ENCODE measurements at places on chromosomes 2 and 18.
A peak's percentile ranks its signal among the peaks of the same experiment; 100 is the strongest.

DNA sequence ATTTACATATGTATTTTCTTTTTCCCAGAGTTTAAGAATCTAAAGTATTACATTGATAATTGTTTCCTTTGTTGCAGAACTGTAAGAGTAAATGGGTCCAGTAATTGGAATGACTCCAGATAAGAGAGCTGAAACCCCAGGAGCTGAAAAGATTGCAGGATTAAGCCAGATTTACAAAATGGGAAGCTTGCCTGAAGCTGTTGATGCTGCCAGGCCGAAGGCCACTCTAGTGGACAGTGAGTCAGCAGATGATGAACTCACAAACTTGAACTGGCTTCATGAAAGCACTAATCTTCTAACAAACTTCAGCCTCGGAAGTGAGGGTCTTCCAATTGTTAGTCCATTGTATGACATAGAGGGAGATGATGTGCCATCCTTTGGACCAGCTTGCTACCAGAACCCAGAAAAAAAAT is 183.8 kb upstream of the STON1 start:
- DNase-seq: no peak

- DNase-seq: no peak
These were observed 48.6 kb downstream of the LINC00305 start for GRCh38 chr18:64100116-64100922.

DNA sequence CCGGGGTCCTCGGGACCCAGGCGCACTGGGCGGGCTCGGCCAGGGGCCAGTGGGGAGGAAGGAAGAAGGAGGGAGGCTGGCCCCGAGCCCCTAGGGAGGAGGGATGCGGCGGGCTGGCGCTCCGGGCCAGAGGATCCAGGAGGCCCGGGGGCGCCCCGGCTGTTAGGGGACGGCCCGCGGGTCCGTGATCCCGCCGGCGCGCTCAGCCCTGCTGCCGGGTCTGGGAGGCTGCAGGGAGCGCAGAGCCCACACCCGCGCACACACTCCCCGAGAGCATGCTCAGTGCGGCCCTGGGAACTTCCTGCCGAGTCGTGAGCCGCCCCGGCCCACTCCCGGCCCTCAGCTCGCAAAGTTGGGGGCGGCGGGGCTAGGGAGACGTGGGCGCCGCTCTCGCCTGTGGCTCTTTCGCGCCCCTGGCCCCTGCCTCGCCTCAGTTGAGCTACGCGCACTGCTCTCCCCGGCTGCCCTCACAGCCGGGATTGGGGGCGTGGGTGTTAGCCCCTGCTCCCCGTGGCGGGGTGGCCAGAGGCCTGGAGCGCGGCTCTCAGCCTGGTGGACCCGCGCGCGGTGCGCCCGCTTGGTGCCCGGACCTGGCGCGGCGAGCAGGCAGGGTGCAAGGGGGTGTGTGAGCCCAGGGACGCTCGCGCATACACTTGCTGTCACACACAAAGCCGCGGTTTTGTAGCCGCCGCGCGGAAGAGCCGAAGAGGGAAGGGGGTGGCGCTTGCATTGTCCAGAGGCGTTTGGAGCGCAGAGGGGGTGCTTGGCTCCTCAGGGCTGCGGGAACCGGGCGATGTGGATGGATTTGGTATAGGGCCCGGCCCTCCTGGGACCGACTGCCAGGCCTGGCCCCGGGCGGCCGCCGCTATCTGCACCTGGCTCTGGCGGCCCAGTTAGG is 132.9 kb upstream of the MGAT5 start:
- DNase-seq: no peak

- no peak for DNase-seq
These were observed 37.9 kb upstream of the GPC1 start for GRCh38 chr2:240397542-240397916.

DNA sequence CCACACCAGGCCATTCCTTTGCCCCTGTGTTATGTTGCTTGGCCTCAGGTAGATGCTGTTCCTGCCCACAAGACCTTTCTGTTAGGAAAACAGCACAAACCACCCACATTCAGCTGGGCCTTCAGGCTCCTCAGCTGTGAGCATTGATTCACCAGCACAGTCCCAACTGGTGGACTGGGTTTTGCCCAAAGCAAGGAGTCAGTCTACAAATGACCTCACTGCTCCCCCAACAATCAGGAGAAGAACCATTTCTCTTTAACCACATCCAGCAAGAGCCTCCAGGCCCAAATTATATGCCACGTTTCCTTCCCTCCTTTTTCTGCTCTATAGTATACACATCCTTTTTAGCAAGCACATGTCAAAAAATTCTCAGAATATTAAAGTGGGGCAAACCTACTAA is 5.2 kb downstream of the TMEM163 start:
- no peak for DNase-seq

- no peak for DNase-seq
These were observed 871.8 kb upstream of the CHAC2 start for GRCh38 chr2:52895726-52896340.

GRCh38 chr2:224976629-224977525 is 65.4 kb downstream of the DOCK10 start:
- no peak for DNase-seq

DNA sequence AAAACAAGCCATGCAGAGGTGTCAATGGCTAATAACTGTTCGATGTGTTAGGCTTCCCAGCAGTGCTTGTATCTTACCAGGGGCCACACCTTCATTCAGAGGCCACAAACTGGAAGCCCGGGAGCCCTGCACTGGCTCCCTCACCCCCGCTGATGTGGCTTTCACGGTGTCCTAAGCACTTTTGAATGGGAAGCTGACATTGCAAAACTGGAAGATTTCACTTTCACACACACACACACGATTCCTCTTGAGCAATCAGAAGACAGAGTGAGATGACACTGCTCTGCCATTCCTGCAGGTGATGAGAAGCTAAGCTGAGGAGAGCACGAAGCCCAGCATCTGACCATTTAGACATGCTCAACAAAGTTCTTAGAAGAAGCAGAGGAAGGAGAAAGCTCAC is 8.6 kb upstream of the ZNF407 start:
- no peak for DNase-seq

DNA sequence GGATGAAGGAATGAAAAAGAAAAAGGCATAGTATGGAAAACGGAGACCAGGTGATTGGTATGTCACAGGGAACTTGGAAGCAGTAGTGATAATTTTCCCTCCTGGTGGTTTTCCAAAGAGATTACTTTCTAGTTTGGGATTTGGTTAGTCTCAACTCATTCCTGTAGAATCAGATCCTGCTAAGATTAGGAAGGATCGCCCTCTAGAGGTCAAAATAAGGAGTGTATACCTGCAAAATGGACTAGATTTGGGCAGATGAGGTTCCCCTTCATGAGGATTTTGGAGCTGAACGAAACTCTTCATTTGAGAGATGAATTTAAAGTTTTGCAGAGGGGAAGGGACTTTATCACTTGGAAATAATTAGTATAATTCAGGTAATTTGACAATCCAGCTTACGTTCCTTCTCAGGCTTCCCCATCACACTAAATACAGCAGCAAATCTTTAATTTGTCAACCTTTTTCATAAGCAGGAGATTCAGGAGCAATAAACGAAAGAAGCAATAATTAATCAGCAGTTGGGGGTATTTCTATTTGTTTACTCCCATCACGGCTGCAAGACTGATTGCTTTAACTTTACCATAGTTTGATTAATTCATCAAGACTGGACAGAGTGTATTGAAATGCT is 65.2 kb downstream of the CCDC195 start:
- DNase-seq: peak; percentile 28

DNA sequence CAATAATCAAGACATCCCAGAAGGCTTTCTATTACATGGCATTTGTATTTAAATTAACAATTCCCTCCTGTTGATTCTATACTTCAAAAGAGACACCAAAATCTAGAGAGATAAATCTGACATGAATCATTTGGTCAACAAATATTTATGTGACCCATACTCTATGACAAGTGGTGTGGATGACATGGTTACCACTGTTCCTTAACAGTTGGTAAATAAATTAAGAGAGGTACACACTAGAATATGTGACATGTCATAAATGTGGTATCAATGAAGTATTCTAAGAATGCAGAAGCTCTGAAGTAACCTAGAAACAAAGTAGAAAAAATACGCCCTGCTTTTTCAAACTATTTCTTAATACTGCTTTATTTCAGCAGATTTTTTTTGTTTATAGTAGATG is 255.4 kb downstream of the EXOC6B start:
- DNase-seq: no peak

- no peak for DNase-seq
These were observed 65.5 kb downstream of the EPB41L3 start for GRCh38 chr18:5478261-5478660.

GRCh38 chr18:57951999-57952774 is 91.8 kb upstream of the NEDD4L start:
- DNase-seq: no peak

Data from iPS DF 19.7 (cell line).